Suppressor macrophage treated with lipopolysaccharide for 4 hours (primary cell): ENCODE measurements at places on chromosomes 16 and 17.

DNA sequence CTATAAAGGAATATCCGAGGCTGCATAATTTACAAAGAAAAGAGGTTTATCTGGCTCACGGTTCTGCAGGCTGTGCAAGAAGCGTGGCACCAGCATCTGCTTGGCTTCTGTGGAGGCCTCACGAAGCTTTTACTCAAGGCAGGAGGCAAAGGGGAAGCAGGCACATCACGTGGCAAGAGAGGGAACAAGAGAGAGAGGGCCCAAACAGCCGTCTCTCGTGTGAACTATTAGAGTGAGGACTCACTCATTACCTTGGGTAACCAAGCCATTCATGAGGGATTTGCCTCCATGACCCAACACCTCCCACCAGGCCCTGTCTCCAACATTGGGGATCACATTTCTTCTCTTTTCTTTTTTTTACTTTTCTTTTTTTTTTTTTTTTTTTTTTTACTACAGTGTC, 7.5 kb upstream of the ALKBH5 start:
- DNase-seq: peak; percentile 74

GRCh38 chr17:49576088-49576916, 631 bp downstream of the NXPH3 start:
- DNase-seq: peak; percentile 22

DNA sequence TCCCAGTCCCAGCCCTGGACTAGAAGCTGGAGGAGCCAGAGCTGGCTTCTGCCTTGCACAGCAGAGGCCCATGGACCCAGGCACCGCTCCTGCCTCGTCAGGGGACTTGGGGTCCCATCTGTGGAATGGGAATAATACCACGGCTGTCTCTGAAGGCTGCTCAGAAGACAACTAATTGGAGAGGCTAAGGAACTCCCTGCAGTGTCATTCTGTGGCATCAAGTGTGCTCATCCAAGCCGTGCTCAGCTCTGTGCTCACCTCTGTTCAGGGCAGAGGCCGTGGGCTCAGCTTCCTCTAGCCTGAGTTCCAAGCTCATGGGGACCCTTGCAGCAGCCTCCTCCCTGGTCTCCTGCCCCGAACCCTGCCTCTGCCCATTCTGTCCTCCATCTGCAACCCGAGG, 31.8 kb downstream of the BEAN1 start:
- no peak for DNase-seq

DNA sequence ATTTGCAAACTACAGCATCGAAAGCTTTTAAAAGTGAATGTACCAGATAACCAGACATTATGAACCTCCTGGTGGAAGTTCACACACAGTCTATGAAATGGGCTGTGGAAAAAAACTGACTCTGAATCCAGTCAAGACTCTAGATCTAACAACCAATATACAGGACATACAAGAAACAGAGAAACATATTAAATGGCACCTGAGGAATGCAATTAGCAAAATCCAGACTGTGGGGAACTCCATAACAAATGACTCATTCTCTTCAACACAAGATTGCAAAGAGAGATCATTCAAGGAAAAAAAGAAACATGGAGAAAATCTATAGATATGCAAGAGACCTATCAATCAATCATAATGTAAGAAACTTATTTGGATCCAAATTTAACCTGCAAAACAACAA, 119.0 kb downstream of the MYO1D start:
- no peak for DNase-seq

DNA sequence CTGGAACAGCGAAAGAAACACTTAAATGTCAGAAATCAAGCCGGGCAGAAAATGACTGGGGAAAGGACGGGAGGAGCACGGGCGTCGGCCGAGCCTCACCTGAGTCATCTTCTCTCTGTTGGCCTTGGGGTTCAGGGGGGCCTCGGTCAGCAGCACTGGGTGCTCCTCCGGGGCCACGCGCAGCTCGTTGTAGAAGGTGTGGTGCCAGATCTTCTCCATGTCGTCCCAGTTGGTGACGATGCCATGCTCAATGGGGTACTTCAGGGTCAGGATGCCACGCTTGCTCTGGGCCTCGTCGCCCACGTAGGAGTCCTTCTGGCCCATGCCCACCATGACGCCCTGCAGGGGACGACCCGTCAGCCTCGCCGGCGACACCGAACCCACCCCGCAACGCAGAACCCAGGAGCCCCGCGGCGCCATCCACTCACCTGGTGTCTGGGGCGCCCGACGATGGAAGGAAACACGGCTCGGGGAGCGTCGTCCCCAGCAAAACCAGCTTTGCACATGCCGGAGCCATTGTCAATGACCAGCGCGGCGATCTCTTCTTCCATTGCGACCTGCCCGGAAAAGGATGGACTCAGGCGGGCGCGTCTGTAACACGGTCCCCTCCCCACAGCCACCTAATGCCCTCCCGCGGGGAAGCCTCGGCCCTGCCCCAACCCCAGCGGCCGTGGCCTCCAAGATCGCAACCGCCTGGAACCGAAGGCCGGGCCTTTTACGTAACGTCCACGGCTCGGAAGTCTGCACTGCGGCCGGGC, 616 bp downstream of the ACTG1 start:
- peak; percentile 51 for DNase-seq

DNA sequence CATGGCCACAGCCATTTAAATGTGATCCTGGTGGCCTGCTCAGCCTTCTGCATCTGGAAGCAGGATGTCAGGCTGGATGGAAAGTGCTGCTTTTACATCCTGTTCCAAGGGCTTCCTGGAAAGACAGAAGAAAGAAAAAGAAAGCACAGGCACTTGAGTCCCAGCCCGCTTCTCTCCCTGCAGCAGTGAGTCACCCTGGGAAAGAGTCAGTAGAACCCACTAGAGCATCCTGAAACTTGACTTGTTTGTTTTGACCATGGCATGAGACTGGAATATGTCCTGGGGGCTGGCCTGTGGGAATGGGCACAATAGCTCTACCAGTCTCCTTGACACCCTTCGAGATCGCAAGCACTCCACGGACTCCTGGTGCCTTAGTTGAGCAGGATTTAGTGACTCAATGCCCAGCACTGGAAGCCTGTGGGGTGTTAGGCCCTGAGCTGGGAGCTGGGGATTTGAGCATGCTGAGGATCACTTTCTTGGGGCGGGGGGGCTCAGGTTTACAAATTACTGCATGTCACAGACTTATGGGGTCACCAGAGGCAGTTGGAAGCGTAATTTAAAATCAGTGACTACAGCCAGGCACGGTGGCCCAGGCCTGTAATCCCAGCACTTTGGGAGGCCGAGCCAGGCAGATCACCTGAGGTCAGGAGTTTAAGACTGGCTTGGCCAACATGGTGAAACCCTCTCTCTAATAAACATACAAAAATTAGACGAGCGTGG, 22.1 kb upstream of the GNA13 start:
- DNase-seq: no peak

DNA sequence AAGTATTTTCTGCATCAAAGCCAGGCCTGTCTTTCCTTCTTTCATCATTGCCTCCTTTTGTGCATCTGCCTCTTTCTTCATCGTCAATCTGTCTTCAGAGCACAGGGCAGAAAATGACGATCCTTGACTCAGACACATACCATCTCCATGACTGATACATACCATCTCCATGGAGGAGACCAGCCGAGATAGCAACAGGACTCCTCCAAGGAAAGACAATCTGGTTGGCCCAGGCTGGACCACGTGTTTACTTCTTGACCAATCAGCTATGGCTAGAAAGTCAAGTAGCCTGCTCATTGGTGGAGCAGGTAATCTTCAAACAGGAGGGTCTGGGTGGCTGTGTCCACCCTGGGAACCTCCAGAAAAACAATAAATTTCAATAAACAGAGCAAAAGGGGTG, 164.6 kb downstream of the CPPED1 start:
- DNase-seq: no peak
